ENCODE measurements at places on chromosomes 7 and 10. TPM values are rescaled to one million over a fixed set of nuclear protein-coding genes. Genes with fewer than 3 reads are reported as not detected.

Gene EVX1
- not detected for polyA plus RNA-seq

Gene LHFPL3
- 3.5 TPM for polyA plus RNA-seq

Gene PIP
- polyA plus RNA-seq = not detected

Gene CCSER2
- 38.3 TPM for polyA plus RNA-seq

Gene PROSER2
- 0.20 TPM for polyA plus RNA-seq

All from neural cell (in vitro differentiated cells).